ENCODE measurements at places on chromosomes 4 and X. TPM values are rescaled to one million over a fixed set of nuclear protein-coding genes. Genes with fewer than 3 reads are reported as not detected.

The RPS3A gene
- 1,165 TPM for total RNA-seq

The S100G gene
- total RNA-seq: not detected

The SLIT2 gene
- 2.2 TPM for total RNA-seq

The GAR1 gene
- total RNA-seq: 1.9 TPM

The PABPC4L gene
- not detected for total RNA-seq

The CT45A3 gene
- not detected for total RNA-seq

The F11 gene
- not detected for total RNA-seq

The HHIP gene
- 0.20 TPM for total RNA-seq

The ENOX2 gene
- total RNA-seq: 3.0 TPM

The CSN3 gene
- total RNA-seq: not detected

The GRPR gene
- not detected for total RNA-seq

The KLB gene
- 0.79 TPM for total RNA-seq

DNA sequence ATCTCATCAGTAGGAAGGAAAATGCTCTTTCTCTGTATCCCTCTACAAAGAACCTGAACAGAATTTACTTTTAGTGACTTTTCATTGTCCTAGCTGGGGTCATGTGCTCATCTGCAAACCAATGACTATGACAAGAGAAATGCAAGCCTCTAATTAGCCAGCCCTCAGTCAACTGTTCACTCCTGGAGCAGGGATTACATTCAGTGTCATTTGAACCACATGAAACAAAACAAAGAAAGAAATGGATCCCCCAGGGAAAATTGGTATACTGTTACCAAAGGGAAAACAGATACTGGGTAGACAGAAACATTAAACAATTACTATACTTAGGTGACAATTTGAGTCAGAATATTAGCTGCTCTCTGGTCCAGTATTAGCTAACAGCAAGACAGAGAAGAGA lies 173.6 kb downstream of the RCHY1 start:
- no peak overlapping the region for H3K27ac ChIP-seq
- H3K4me3 ChIP-seq: no peak overlapping the region
- H3K27me3 ChIP-seq: no peaks in the 10 kb centered on the region
- H3K4me1 ChIP-seq: no peaks in the 10 kb centered on the region
- DNase-seq: no peak

- H3K4me1 ChIP-seq: no peaks in the 10 kb centered on the region
- H3K36me3 ChIP-seq: no peaks in the 10 kb centered on the region
- H3K27ac ChIP-seq: no peak overlapping the region
- H3K4me3 ChIP-seq: no peak overlapping the region
- H3K27me3 ChIP-seq: no peaks in the 10 kb centered on the region
Measured at GRCh38 chrX:119015407-119016237, 41.2 kb downstream of the LONRF3 start.

DNA sequence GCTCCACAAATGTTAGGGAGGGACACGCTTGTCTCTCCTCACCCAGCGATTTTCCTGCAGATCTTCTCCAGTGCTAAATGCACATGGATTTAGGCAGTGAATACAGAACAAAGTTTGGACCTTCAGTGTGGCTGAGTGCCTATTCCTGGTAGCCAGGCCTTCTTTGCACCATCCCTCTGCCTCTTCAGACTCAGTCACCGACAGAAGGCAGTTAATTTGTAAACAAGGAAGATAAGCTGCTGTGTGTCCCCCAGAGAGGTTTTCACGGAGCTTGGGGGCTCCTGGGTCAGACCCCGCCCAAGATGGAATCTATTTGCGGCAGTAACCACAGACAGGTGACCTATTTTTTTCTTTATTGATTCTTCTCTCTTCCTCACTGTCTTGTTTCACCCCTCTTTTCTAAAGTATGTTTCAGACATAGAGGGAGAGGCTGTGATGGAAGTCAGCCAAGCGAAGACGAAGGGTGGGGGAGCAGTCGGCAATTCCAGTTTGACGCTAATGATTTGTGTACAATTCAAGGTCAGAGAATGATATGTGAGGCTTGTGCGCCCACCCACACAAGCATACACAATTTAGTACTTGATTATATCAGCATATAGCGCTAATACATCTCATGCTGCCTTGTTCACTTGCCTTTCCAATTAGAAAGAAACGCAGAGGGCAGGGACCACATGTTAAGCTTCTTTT lies 200.8 kb downstream of the MGST2 start:
- no peaks in the 10 kb centered on the region for H3K4me1 ChIP-seq
- no peak overlapping the region for H3K27ac ChIP-seq
- H3K36me3 ChIP-seq: no peaks in the 10 kb centered on the region
- H3K27me3 ChIP-seq: no peaks in the 10 kb centered on the region

- H3K27me3 ChIP-seq: no peaks in the 10 kb centered on the region
- H3K36me3 ChIP-seq: no peaks in the 10 kb centered on the region
- peaks cover 15% of the 10 kb centered on the region for H3K4me1 ChIP-seq
- peak overlapping the region; percentile 49 for H3K4me3 ChIP-seq
- H3K27ac ChIP-seq: peak overlapping the region; percentile 95
Measured at GRCh38 chrX:64204252-64204651, 1.3 kb downstream of the AMER1 start.

GRCh38 chr4:139227729-139228404 lies 50.8 kb upstream of the ELF2 start:
- H3K4me3 ChIP-seq: no peak overlapping the region
- no peak for DNase-seq
- H3K4me1 ChIP-seq: peaks cover 3% of the 10 kb centered on the region
- no peaks in the 10 kb centered on the region for H3K27me3 ChIP-seq
- no peaks in the 10 kb centered on the region for H3K36me3 ChIP-seq
- H3K27ac ChIP-seq: no peak overlapping the region

- peaks cover 5% of the 10 kb centered on the region for H3K36me3 ChIP-seq
- no peak for DNase-seq
- H3K27me3 ChIP-seq: no peaks in the 10 kb centered on the region
- no peaks in the 10 kb centered on the region for H3K4me1 ChIP-seq
- no peak overlapping the region for H3K27ac ChIP-seq
Measured at GRCh38 chr4:169724260-169724659, 33.5 kb downstream of the HPF1 start.

GRCh38 chrX:54926978-54927377 lies 6.4 kb downstream of the TRO start:
- no peaks in the 10 kb centered on the region for H3K36me3 ChIP-seq
- H3K27me3 ChIP-seq: no peaks in the 10 kb centered on the region
- DNase-seq: no peak
- no peak overlapping the region for H3K27ac ChIP-seq
- no peaks in the 10 kb centered on the region for H3K4me1 ChIP-seq

GRCh38 chr4:153916273-153916755 lies 127.4 kb upstream of the SFRP2 start:
- no peak for DNase-seq
- no peak overlapping the region for H3K4me3 ChIP-seq
- H3K36me3 ChIP-seq: no peaks in the 10 kb centered on the region
- H3K27ac ChIP-seq: no peak overlapping the region

GRCh38 chr4:139243448-139244365 lies 36.3 kb downstream of the MGARP start:
- no peaks in the 10 kb centered on the region for H3K27me3 ChIP-seq
- H3K36me3 ChIP-seq: no peaks in the 10 kb centered on the region
- DNase-seq: no peak
- H3K27ac ChIP-seq: peak overlapping the region; percentile 0
- H3K4me3 ChIP-seq: no peak overlapping the region
- H3K4me1 ChIP-seq: no peaks in the 10 kb centered on the region

DNA sequence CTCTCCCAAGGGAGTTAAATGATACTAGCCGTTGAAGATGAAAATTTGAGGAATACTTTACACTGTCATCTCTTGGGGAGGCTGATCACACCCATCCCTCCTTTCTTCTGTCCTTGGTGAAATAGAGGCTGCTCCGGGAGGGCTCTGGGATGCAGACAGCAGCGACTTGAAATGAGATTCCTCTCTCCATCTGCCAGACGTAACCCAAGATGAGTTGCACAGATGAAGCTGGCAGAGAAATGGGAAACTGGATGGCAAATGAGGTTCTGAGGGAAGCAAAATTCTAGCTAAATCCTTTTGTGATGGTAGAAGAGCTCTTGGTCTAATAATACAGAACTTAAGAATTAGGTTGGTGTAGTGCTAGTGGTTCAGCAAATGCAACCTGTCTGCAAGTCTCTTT lies 201.4 kb downstream of the AASDH start:
- no peaks in the 10 kb centered on the region for H3K4me1 ChIP-seq
- H3K27ac ChIP-seq: no peak overlapping the region
- H3K36me3 ChIP-seq: no peaks in the 10 kb centered on the region
- H3K4me3 ChIP-seq: no peak overlapping the region
- H3K27me3 ChIP-seq: no peaks in the 10 kb centered on the region

DNA sequence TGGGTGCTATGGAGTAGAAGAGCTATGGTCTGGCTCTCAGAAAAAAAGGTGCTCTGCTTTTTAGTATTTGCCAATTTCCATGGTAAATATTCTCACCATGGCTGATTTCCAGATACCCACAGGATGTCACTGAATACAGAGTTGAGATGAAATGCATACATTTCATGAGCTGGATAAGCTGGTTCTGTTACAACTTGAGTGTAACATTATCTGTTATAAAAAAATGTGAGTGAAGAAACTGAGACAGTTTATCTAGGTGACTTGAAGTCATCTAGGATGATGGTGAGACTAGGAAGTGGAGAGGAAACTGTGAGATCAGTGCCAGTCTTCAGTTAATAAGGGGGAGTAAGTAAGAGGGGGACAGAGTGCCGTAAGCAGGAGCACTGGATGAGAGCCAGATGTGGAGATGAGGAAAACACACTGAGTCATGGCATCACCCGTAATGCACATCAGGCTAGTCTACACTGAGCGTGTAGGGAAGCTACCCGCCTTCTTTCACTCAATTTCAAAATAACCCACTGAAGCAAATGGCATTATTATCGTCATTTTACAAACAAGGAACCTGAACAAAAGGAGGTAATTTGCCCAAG lies 5.0 kb downstream of the HPSE start:
- peaks cover 9% of the 10 kb centered on the region for H3K4me1 ChIP-seq
- H3K27ac ChIP-seq: no peak overlapping the region

- H3K36me3 ChIP-seq: no peaks in the 10 kb centered on the region
- no peak overlapping the region for H3K27ac ChIP-seq
- DNase-seq: peak; percentile 34
- no peak overlapping the region for H3K4me3 ChIP-seq
- no peaks in the 10 kb centered on the region for H3K27me3 ChIP-seq
Measured at GRCh38 chrX:130539721-130540321, 138.0 kb downstream of the RBMX2 start.

DNA sequence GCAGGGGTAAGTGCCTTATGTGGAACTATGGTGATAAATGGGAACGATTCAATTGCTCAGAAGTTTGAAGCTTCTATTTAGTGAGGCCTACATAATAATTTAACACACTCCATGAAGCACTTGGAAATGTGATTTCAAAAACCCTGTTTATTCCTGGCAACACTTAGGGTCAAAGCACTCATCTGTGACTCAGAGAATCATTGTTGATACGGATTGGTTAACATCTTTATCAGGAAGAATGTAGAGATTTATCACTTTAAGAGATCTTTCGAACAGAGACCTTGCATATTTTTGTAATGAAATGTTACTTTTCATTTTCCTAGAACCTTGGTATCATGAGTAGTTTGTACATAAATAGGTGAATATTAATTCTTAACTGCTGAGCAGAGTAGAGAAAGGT lies 269.1 kb upstream of the SLIT2 start:
- H3K4me1 ChIP-seq: no peaks in the 10 kb centered on the region
- no peak overlapping the region for H3K4me3 ChIP-seq
- no peaks in the 10 kb centered on the region for H3K27me3 ChIP-seq
- no peak for DNase-seq
- no peaks in the 10 kb centered on the region for H3K36me3 ChIP-seq

GRCh38 chr4:143713955-143714625 lies 13.6 kb upstream of the FREM3 start:
- no peaks in the 10 kb centered on the region for H3K36me3 ChIP-seq
- no peaks in the 10 kb centered on the region for H3K4me1 ChIP-seq
- H3K4me3 ChIP-seq: no peak overlapping the region
- DNase-seq: no peak

DNA sequence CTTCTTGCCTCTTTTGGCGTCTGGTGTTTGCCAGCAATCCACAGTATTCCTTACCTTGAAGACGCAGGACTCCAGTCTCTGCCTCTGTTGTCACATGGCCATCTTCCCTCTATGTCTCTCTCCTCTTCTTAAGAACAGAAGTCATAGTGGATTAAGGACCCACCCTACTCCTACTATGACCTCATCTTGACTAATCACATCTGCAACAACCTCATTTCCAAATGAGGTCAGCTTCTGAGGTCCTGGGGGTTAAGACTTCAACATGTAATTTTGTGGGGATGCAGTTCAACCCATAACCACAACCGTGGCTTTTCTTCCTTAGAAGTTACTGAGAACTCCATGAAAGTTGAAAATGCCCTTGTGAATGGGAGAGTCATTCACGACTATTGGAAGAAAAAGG lies 23.3 kb downstream of the TLR8 start:
- no peak overlapping the region for H3K27ac ChIP-seq
- no peaks in the 10 kb centered on the region for H3K4me1 ChIP-seq
- no peak for DNase-seq
- no peak overlapping the region for H3K4me3 ChIP-seq
- no peaks in the 10 kb centered on the region for H3K27me3 ChIP-seq
- no peaks in the 10 kb centered on the region for H3K36me3 ChIP-seq

GRCh38 chrX:153725039-153725831 lies 579 bp downstream of the ABCD1 start:
- peaks cover 25% of the 10 kb centered on the region for H3K4me1 ChIP-seq
- H3K4me3 ChIP-seq: peak overlapping the region; percentile 83
- peak overlapping the region; percentile 97 for H3K27ac ChIP-seq
- H3K27me3 ChIP-seq: no peaks in the 10 kb centered on the region

GRCh38 chr4:25563071-25563564 lies 92.5 kb upstream of the SLC34A2 start:
- no peak overlapping the region for H3K27ac ChIP-seq
- H3K4me1 ChIP-seq: no peaks in the 10 kb centered on the region
- no peaks in the 10 kb centered on the region for H3K36me3 ChIP-seq
- no peak overlapping the region for H3K4me3 ChIP-seq

DNA sequence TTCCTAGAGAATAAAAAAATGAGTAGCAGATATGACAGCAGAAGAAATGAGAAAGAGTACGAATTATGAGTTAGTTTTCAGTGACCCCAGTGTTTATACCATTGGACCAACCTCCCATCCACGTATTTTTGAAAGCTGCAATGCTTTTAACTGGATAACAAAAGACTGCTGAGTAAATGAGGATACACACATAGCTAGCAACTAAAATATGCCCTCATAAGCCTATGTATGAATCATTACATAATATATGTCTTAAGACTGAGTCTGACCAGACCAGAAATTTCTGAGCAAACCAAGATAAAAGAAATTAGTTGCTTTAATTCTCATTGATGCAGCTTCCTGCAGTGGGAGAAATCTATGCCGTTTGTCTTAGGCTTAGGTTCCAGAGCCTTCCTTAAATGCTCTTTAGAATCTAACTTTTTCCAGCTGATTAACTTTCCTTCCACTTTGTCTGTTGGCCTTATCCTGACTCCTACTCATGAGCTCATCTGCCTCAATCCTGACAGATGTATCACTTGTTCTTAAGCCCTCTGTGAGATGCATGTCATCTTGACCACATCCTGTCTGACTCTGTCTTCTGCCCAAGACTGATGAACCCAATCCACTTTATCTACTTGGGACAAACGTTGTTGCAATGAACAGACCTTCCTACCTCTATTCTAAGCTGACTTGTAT lies 301.4 kb upstream of the AADAT start:
- H3K4me3 ChIP-seq: no peak overlapping the region
- no peaks in the 10 kb centered on the region for H3K27me3 ChIP-seq
- H3K4me1 ChIP-seq: no peaks in the 10 kb centered on the region
- no peak for DNase-seq
- H3K27ac ChIP-seq: no peak overlapping the region
- no peaks in the 10 kb centered on the region for H3K36me3 ChIP-seq
